ENCODE measurements at places on chromosomes 16 and 17.

- DNase-seq, result no peak
These were observed 5.7 kb downstream of the ADGRG1 start for GRCh38 chr16:57634171-57634570.

GRCh38 chr16:6009151-6009550 lies 911.6 kb upstream of the EEF2KMT start:
- DNase-seq, result no peak

- DNase-seq, result no peak
These were observed 23.0 kb downstream of the WNT3 start for GRCh38 chr17:46795379-46795952.

GRCh38 chr17:27818401-27819105 lies 18.2 kb upstream of the NOS2 start:
- no peak for DNase-seq

GRCh38 chr17:2681650-2682049 lies 29.9 kb downstream of the CLUH start:
- no peak for DNase-seq

GRCh38 chr17:15096511-15096910 lies 168.6 kb downstream of the PMP22 start:
- no peak for DNase-seq

All from dorsolateral prefrontal cortex (tissue), 122 donors.